ENCODE measurements at places on chromosomes 3 and 15.

DNA sequence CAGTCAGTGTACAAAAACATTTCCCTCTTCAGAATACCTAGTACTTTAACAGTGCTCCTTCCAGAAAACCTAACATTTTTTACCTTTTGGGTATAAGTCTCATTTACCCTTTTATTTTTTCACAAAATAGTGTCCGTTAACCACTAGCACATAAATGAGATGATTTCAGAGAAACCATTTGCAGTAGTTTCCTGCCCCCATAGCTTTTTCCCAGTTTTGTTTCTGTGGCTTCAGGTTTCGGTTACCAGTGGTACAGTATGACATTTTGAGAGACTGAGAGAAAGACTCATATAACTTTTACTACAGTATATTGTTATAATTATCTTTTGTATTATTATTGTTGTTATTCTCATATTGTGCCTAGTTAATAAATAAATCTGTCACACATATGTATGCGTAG is 6.2 kb upstream of the RBMS3 start:
- no peak for DNase-seq

DNA sequence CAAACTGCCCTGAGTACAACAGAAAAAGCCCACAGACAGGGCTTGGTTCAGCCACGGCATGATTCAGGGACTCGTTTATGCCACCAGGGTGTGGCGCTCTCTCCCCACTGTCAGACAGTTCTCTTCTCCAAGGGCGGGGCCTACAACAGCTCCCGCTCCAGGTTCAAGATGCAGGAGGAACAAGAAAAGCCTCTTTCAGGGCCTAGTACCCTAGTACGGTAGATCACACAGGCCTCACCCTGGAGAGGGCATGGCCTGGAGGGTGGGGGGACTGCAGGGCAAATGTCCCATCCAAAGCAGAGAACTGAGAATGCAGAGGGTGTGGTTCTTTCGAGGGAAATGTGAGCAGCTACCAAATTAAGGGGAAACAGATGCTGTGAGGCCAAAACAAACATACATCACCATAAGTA is 12.0 kb downstream of the MESD start:
- no peak for DNase-seq

- no peak for DNase-seq
These were observed 2.3 kb downstream of the GORASP1 start for GRCh38 chr3:39104961-39105686.

GRCh38 chr15:72770673-72771328 is 12.8 kb downstream of the ADPGK start:
- DNase-seq = no peak

GRCh38 chr3:44510000-44510368 is 32.5 kb upstream of the ZNF445 start:
- DNase-seq = peak; percentile 3

GRCh38 chr3:144341471-144341870 is 369.8 kb downstream of the DIPK2A start:
- no peak for DNase-seq

GRCh38 chr3:105714453-105714852 is 154.4 kb downstream of the CBLB start:
- no peak for DNase-seq

DNA sequence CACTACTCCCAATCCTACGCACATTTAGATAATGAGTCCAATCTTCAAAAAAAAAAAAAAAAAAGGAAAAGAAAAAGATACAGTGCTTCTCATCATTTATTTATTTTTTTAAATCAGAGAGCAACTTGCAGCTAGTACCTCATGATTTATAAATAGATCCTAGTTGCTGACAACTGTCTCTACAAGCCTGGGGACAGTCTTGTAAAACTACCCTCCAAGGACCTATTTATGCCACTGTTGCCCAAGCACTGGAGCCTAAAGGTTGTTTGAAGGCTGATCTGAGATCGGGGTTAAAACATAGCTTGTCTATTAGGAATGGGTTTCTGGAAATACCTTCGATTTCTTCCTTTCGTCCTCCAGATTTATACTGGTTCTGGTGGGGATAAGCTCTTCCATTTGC is 14.7 kb downstream of the GABRR3 start:
- no peak for DNase-seq

GRCh38 chr3:189602471-189602870 is 28.7 kb upstream of the TP63 start:
- no peak for DNase-seq

DNA sequence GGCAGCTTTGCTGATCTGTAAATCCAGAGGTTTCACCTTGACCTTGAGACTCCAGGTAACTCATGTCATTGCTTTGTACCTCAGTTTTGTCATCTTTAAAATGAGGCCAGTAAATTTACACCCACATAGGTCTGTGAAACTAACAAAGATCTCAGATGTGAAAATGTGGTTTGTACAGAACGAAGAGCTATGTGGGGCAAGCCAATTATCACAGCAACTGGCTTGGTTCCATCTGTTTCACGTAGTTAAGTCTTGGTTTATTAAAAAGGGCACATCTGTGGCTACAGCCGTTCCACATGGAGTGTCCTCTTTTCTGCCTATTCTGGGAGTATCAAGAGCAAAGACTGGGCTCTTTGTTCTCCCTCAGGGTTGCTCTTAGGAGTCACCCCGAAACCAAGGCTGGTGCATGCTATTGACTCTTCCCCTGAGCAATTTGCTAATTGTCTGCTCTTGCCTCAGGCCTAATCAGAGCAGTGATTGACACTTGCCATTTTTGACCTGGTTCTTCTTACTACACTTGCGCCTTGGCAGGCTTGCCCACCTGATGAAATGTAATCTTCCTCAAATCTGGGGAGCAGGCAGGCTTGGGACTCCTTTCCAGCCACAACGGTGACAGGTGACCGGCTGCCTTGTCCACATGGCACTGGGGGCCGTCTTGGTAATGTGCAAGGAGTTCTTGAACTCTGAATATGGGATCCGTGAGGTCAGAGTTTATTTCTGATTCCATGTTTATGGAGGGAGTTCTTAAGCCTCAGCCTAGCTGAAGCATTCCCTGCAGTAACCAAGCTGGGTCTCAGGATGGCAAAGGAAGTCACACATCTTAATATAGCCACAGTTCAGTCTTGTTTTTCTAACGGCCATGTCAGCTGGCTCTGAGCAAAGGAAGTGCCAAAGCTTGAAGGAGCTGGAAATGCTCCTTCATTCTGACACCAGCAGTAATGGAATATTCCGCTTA is 40.1 kb downstream of the EAF1 start:
- DNase-seq = no peak

DNA sequence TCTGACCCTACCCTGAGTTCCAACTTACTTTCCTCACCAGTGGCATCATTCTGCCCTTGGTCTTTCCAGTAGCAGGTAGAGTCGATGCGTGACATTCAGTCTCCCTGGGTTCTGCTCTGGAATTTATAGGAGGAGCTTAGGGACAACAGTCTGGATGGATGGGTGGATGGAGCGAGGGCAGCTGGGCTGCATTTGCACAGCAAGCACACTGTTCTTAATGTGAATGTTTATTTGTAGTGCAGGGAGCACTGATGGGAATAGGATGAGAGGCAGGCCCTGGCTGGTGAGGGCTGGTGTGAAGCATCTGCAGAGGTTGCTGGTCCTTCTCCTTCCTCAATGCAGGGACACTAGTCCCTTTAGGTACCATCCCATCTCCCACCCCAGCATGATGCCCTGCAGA is 176.2 kb downstream of the EPHB1 start:
- no peak for DNase-seq

- no peak for DNase-seq
These were observed 163.4 kb downstream of the ALDH1A2 start for GRCh38 chr15:57902155-57902554.

All from CD4-positive, alpha-beta T cell treated with Interleukin-6 at 100 ng/mL for 8 hours (primary cell).